ENCODE measurements at places on chromosomes 4 and X.

DNA sequence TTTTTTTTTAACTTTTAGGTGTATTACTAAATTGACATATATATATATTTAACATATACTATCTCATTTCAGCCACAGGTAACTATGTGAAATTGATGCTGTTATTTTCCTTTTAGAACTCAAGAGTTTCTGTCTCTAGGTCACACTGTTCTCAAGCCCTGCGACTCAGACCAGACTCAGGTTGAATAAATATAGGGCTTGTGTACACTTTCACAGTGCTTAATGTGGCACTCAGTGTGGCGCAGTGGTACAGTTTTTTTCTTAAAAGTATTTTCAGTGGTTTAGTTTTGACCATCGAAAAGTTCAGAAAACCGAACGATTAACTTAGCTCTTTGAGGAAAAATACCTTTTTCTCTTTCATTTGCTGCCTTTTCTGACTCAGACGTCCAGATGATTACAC lies 24.7 kb downstream of the PACRGL start:
- no peak overlapping the region for H3K4me3 ChIP-seq
- H3K27me3 ChIP-seq = no peaks in the 10 kb centered on the region
- no peak overlapping the region for H3K27ac ChIP-seq
- H3K36me3 ChIP-seq = no peaks in the 10 kb centered on the region
- DNase-seq = peak; percentile 2

DNA sequence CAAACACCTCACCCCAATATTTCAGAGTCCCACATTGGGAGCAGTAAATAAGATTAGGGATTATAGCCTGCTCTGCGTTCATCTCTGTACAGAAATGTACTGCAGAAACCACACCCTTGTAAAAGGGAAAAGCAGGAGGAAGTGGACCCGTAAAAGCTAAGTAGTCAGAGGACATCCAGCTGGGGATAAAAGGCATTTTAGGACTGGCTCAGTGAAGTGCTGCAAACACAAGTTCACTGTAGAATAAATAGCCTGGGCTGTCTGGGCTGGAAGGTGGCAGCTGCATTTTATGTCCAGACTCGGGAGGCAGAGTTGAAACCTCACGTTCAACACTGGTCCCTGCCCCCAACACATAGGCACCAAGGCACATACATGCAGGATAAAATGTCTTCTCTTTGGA lies 178.7 kb upstream of the FAT1 start:
- no peak overlapping the region for H3K27ac ChIP-seq
- H3K4me3 ChIP-seq = no peak overlapping the region
- H3K36me3 ChIP-seq = no peaks in the 10 kb centered on the region
- no peaks in the 10 kb centered on the region for H3K4me1 ChIP-seq
- no peak for DNase-seq

- H3K36me3 ChIP-seq = no peaks in the 10 kb centered on the region
- no peak overlapping the region for H3K27ac ChIP-seq
- DNase-seq = no peak
- H3K27me3 ChIP-seq = peaks cover 11% of the 10 kb centered on the region
- peak overlapping the region; percentile 67 for H3K4me3 ChIP-seq
These were observed 395 bp upstream of the SOWAHB start for GRCh38 chr4:76898385-76898692.

- no peak overlapping the region for H3K27ac ChIP-seq
- no peaks in the 10 kb centered on the region for H3K27me3 ChIP-seq
- no peak overlapping the region for H3K4me3 ChIP-seq
These were observed 603.8 kb downstream of the RAPGEF2 start for GRCh38 chr4:159706704-159707103.

DNA sequence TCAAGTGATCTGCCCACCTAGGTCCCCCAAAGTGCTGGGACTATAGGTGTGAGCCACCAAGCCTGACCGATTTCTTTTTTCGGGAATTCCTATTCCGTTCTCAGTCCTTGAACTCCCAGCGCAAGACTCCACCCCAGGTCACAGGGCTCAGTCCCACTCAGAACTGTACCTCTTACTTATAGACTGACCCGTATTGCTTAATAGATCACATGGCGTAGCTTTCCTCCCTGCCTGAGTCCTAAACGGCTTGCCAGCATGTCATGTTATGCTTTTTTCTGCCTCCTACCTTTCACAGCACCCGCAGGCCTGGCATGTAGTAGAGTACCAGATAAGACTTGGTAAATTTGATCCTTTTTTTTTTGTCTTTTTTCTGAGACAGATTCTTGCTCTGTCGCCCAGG lies 22.4 kb downstream of the SAT1 start:
- H3K27me3 ChIP-seq = no peaks in the 10 kb centered on the region
- no peak overlapping the region for H3K4me3 ChIP-seq
- no peaks in the 10 kb centered on the region for H3K36me3 ChIP-seq

DNA sequence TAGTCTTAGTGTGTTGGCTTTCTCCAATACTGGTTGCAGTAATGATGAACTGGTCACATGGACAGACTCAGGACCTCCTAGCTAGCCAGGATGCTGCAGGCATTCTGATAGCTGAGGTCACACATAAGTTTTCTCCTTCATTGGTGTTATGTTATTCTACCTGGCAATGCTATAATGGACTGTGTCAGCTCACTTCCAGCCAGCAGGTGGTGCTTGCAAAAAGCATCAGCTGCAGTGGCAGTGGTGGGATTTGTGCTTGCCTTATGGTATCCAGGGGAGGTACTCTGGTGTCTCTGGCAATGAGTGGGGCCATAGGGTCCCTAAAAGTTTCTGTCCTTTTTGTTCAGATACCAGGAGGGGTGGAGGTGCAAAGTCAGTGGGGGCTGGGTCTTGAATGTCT lies 33.6 kb downstream of the ZNF330 start:
- no peak for DNase-seq
- H3K4me3 ChIP-seq = no peak overlapping the region
- H3K36me3 ChIP-seq = no peaks in the 10 kb centered on the region
- H3K4me1 ChIP-seq = no peaks in the 10 kb centered on the region
- H3K27ac ChIP-seq = no peak overlapping the region
- no peaks in the 10 kb centered on the region for H3K27me3 ChIP-seq

- H3K36me3 ChIP-seq = no peaks in the 10 kb centered on the region
- H3K4me1 ChIP-seq = no peaks in the 10 kb centered on the region
- DNase-seq = no peak
- no peak overlapping the region for H3K4me3 ChIP-seq
- H3K27ac ChIP-seq = no peak overlapping the region
- no peaks in the 10 kb centered on the region for H3K27me3 ChIP-seq
These were observed 730.8 kb downstream of the IL1RAPL1 start for GRCh38 chrX:29318012-29318411.

- no peak overlapping the region for H3K27ac ChIP-seq
- H3K36me3 ChIP-seq = no peaks in the 10 kb centered on the region
- H3K4me3 ChIP-seq = no peak overlapping the region
- no peaks in the 10 kb centered on the region for H3K27me3 ChIP-seq
- H3K4me1 ChIP-seq = no peaks in the 10 kb centered on the region
These were observed 48.6 kb upstream of the ERVMER34-1 start for GRCh38 chr4:52799813-52800212.

GRCh38 chr4:100510551-100510950 lies 7.3 kb downstream of the EMCN start:
- DNase-seq = no peak
- H3K27ac ChIP-seq = no peak overlapping the region
- no peaks in the 10 kb centered on the region for H3K4me1 ChIP-seq
- no peaks in the 10 kb centered on the region for H3K27me3 ChIP-seq
- no peaks in the 10 kb centered on the region for H3K36me3 ChIP-seq

- H3K36me3 ChIP-seq = no peaks in the 10 kb centered on the region
- no peaks in the 10 kb centered on the region for H3K4me1 ChIP-seq
- H3K27me3 ChIP-seq = no peaks in the 10 kb centered on the region
These were observed 18.0 kb downstream of the CLCN4 start for GRCh38 chrX:10174810-10175209.

GRCh38 chr4:1105067-1105466 lies 8.3 kb downstream of the RNF212 start:
- H3K4me1 ChIP-seq = no peaks in the 10 kb centered on the region
- H3K27ac ChIP-seq = no peak overlapping the region
- H3K27me3 ChIP-seq = no peaks in the 10 kb centered on the region

DNA sequence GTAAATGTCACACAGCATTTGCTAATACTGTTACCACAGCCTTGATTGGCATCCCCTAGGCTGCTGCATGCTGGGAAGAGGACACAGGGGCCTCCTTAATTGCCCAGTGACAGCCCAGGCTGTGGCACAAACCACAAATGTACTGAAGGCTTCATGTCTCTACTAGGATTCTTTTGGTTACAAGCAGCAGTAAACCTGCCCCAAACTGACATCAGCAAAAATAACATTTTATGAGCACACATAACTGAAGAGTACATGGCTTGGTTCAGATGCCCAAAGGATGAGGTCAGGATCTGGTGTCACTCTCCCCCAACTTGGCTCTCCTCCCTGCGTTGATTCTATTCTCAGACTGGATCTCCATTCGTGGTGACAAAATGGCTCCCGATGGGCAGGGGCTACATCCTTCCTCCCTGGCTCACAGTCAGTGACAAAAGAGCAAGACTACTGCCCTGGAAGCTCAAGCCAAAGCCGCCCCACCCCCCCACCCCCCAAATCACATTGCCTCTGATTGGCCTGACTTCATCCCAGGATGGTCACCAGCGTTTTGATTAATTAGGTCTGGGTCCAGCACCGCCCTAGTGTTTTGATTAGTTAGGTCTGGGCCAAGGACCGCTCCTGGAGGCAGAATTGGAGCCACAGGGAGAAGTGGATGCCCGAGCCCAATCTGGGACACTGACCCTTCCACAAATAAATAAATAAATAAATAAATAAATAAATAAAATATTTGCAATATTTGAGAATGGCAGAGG lies 180.5 kb upstream of the RBPJ start:
- no peaks in the 10 kb centered on the region for H3K27me3 ChIP-seq
- H3K4me1 ChIP-seq = peaks cover 18% of the 10 kb centered on the region
- no peak overlapping the region for H3K27ac ChIP-seq
- H3K4me3 ChIP-seq = no peak overlapping the region
- no peaks in the 10 kb centered on the region for H3K36me3 ChIP-seq

- no peak overlapping the region for H3K4me3 ChIP-seq
- no peak for DNase-seq
- no peaks in the 10 kb centered on the region for H3K27me3 ChIP-seq
- H3K4me1 ChIP-seq = no peaks in the 10 kb centered on the region
- H3K36me3 ChIP-seq = no peaks in the 10 kb centered on the region
These were observed 127.5 kb downstream of the HS3ST1 start for GRCh38 chr4:11301075-11301660.

DNA sequence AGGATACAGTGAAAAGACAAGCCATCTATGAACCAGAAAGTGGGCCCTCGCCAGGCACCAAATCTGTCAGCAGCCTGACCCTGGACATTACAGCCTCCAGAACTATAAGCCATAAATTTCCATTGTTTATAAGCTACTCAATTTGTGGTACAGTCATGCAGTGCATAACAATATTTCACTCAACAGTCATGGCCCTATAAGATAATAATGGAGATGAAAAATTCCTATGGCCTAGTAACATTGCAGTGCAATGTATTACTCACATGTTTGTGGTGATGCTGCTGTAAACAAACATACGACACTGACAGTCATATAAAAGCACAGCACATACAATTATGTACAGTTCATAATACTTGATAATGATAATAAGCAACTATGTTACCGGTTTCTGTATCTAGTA lies 17.1 kb upstream of the TLR1 start:
- 0 out of 2 replicates have a peak overlapping the region, but pooled peaks have one; percentile 5 for H3K27ac ChIP-seq
- DNase-seq = no peak
- no peaks in the 10 kb centered on the region for H3K27me3 ChIP-seq
- peaks cover 28% of the 10 kb centered on the region for H3K4me1 ChIP-seq
- peaks cover 3% of the 10 kb centered on the region for H3K36me3 ChIP-seq
- no peak overlapping the region for H3K4me3 ChIP-seq

DNA sequence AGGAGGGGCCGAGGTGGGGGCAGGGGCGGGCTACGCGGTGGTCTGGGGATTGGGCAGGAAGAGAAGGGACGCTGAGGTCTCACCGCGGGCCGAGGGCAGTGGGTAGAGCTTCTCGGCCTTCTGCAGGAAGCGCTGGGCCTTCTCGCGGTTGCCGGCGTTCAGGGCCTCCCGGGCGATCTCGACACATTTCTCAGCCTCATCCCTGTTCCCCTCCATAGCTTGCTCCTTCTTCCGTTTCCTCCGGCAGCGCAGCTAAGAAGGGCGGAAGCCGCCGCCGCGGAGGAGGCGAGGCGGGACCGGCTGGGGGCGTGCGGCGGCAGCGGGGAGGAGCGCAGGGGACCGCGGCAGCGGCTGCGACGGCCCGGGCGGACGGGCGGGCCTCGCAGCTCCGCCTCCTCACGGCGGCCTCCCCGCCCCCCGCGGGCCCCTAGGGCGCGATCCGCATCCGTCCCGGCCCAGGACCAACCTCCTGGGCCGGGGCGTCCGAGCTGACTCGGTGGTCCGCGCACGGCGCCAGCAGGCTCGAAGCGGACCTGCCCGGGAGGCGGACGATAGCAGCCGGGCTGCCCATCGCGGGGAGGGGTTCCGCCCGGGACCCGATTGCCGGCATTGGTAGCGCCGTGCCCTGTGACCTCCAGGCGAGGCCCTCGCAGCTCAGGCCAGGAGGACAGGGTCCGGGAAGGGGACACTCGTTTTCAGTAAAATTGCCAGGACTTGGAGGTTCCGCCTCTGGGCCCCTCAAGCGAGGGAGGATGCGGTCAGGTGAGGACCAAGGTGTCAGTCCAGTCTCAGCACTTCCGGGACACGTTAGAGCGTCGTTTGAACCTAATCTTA lies at the start of gene DNAJB14:
TSS of gene DNAJB14 (minus strand) at position 263 of the 834 bp plus-strand sequence. CDS start at position 216, 47 bp downstream.
- peak within 1 kb of the TSS; percentile 90 for H3K4me3 ChIP-seq
- peaks cover 7% of the 10 kb centered on the region for H3K36me3 ChIP-seq
- no peak for DNase-seq

DNA sequence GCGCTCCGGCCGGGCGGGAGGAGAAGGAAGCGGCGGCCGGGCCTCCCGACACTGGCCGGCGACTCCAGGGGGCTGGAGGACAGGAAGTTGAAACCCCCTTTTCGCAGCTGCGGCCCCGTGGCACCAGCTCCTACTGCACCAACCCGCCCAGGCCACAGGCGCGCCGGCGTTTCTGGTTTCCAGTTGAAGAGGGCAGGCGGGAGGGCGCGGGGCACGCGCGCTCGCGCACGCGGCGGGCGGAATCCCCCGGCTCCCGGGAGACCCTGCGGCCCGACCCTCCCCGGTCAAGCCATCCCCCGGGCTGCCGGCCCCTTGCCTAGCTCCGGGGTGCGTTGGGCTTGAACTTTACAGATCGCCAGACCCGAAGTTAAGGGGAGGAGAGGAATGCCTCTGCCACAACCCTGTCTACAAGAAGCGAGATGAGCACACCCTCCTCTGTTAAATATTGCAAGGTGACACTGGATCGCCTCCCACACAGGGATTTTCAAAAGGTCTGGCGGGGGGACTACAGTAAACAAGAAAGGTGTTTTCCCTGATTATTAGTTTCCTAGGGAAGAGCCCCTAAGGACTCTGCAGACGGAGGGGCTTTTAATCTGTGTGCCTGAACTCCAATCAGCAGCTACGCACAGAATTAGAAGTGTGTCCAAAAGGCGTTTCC lies 1.4 kb downstream of the ELOVL6 start:
- peak overlapping the region; percentile 81 for H3K4me3 ChIP-seq
- H3K27ac ChIP-seq = peak overlapping the region; percentile 73
- DNase-seq = no peak
- no peaks in the 10 kb centered on the region for H3K27me3 ChIP-seq

DNA sequence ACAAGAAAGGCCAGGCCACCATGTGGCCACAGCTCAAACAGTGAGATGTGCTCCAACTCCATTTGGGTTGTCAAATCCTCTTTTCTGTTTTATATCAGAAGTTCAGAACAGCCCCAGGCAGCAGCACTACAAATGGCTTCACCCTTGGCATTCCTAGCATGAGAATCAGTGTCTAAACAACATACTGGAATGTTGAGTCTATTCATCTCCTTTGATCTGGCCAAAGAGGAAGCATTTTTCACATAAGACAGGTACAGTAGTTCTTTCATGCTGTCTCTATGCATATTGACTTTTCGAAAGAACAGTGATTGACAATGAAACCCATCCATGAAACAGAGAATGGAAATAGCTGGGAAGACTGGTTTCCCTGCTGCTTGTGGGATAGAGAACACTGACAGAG lies 289.5 kb downstream of the USP46 start:
- no peak overlapping the region for H3K4me3 ChIP-seq
- H3K27me3 ChIP-seq = no peaks in the 10 kb centered on the region
- H3K36me3 ChIP-seq = no peaks in the 10 kb centered on the region
- H3K4me1 ChIP-seq = no peaks in the 10 kb centered on the region
- H3K27ac ChIP-seq = no peak overlapping the region
- no peak for DNase-seq
